ENCODE measurements at places on chromosomes 3 and 15. TPM values are rescaled to one million over a fixed set of nuclear protein-coding genes. Genes with fewer than 3 reads are reported as not detected.

Gene TGM5
- not detected for polyA plus RNA-seq

Gene AP2M1
- 69.3 TPM for polyA plus RNA-seq

Gene PRTG
- 0.07 TPM for polyA plus RNA-seq

Gene ACP3
- 2.1 TPM for polyA plus RNA-seq

Gene SPRED1
- polyA plus RNA-seq, result 2.5 TPM

Gene ARF4
- 99.9 TPM for polyA plus RNA-seq

Gene ROPN1B
- polyA plus RNA-seq, result not detected

Gene SERPINI2
- polyA plus RNA-seq, result 242 TPM

Gene AGBL1
- polyA plus RNA-seq, result under 0.01 TPM

Gene HMG20A
- 12.0 TPM for polyA plus RNA-seq

Data from pancreas (tissue), 10 donors.